ENCODE measurements at places on chromosomes 3 and 15.

GRCh38 chr3:180382638-180383180 is 219.3 kb upstream of the TTC14 start:
- no peak for DNase-seq

DNA sequence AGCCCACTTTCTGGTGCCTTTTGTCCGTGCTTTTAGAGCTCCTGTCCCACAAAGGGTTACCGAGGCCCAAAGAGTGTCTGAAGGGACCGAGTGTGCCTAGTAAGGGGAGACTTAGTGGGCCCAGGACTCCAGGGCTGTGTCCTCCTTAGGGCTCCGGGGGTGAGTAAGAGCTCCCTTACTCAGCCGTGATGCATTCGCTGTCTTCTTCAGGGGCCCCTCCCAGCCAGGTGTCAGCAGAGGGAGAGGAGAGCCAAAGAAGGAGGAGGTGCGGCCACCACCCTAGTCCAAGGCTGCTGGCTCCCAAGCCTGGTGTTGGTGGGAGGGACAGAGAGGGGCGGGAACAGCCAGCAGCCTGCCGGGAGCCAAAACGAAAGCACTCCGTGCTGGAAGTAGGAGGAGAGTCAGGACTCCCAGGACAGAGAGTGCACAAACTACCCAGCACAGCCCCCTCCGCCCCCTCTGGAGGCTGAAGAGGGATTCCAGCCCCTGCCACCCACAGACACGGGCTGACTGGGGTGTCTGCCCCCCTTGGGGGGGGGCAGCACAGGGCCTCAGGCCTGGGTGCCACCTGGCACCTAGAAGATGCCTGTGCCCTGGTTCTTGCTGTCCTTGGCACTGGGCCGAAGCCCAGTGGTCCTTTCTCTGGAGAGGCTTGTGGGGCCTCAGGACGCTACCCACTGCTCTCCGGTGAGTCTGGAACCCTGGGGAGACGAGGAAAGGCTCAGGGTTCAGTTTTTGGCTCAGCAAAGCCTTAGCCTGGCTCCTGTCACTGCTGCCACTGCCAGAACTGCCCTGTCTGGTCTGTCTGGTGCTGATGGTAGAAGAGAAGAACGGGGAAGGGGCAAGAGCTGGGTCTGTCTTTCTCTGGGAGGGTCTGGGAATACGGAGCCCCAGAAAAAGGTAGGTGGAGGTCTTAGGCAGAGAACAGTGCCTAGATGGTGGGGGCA is at the start of gene IL17RC:
Gene IL17RC, plus strand, starts transcription at position 365 of the 947 bp plus-strand sequence. Its CDS starts 218 bp downstream, at position 583.
- DNase-seq, result peak; percentile 69

GRCh38 chr3:181917027-181917426 is 205.3 kb downstream of the SOX2 start:
- no peak for DNase-seq

GRCh38 chr15:29018120-29018805 is 132.5 kb downstream of the APBA2 start:
- DNase-seq, result no peak

Measured in GM04504 (cell line).